NCI-H1694 (cell line): ENCODE measurements at places on chromosomes 16 and 17.

DNA sequence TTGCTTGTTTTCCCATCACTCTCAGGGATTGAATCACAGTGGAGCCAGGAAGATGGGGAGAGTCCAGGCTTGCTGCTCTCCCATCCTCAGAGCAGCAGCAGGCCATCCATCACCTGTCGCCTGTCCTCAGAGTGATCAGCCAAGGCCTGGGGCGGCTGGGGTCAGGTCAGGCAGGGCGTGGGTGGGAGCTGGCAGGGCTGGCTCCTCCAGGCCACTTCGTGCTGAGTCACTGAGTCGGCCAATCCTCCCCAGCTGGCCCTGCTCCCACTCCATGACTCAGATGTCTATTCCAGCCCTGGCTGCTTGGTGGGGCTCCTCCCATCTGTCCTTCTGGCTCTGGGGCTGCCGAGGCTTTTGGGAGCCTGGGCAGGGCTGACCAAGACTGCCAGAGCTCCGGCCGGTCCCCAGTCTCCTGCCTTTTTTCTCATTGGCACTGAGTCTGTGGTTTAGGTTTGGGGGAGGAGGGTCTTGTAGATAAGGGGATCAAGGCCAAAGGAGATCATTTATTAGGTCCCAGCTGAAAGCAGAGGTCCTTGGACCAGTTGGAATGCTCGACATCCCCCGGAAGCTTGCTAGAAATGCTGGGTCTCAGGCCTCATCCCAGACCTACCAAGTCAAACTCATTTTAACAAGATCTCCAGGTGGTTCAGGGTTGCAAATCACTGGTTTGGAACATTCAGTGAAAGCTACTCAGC, 72.7 kb downstream of the ABCC1 start:
- peak; percentile 11 for DNase-seq

- DNase-seq: no peak
Observed at GRCh38 chr17:78444392-78444791, 65.9 kb downstream of the PGS1 start.

- DNase-seq: peak; percentile 97
Observed at GRCh38 chr17:42561897-42562387, at the start of gene COASY. Gene COASY (plus strand): TSS chr17:42562148. CDS start chr17:42562623, 475 bp downstream.

- DNase-seq: no peak
Observed at GRCh38 chr16:54923988-54924387, 6.7 kb upstream of the IRX5 start.

DNA sequence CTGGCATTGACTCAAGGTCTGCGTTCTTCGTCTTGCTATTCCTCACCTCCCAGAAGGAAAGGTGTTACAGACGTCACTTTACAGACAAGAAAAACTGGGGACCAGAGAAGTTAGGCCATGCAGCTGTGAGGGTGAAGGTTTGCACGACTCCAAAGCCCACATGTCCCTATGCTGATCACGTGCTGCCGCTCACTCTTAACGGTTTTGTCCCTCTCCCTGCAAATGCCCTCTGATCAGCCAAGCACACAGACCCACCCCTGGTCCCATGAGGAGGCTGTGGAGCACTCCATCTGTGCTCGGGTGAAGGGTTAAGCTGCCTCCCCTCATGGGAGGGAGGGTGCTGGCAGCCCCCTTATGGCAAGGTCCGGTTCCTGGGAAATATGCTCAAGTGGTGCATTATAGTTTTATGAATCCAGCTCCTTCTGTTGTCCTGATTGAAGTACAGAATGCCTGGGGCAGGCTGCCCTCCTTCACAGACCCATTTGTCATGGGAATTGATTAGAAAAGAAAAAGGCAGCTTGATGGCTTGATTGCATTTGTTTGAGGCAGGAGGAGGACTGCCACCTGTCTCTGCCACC, 18.8 kb downstream of the CCDC182 start:
- no peak for DNase-seq

- no peak for DNase-seq
Observed at GRCh38 chr17:50818921-50819657, 16.3 kb upstream of the WFIKKN2 start.

DNA sequence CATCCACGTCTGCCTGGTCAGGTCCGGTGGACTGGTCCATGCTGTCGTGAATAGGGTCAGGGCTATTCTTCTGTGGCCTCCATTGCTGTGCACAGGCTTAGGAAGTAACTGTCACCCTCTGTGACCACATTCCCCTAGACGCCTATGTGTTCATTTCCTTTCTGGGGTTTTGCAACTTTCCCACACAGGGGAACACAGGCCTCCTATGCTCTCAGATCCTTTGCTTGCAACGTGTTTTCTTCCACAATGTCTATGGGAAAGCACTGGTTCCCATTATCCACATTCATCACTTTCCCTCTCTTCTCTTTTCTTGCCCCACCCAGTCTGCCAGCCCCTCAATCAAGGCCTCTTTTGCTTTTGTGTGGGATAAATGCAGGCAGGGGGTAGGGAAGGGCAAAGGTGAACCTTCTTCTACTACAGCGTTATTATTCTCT, 43.2 kb upstream of the DNAJA2 start:
- DNase-seq: no peak

DNA sequence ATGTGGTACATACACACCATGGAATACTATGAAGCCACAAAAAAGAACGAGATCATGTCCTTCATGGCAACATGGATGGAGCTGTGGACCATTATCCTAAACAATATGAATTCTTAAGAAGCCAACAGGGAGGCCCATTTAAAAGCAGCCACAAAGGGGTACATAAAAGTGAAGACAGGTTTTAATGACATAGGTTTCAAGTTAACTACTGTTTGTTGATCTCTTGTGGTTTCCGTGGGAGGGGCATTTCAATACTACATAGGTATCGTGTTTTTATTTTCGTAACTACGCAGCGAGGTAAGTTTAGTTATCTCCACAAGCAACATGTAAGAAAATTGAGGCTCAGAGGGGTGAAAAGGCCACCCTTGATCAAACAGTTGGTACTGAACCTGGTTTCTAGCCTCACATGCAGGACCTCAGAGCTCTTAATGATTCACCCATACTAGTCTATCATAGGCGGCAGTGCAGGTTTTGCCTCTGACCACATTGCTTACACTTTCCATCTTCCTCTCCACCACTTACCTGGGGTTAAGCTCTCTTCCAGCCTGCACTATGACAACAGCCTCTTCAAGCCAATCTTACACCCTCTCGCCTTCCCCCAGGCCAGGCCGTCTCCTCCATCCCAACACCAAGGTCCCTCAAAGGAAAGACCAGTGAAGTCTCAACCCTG, 534.1 kb upstream of the HSBP1 start:
- DNase-seq: no peak

- DNase-seq: no peak
Observed at GRCh38 chr17:77177002-77177741, 36.4 kb downstream of the SEC14L1 start.

GRCh38 chr16:23821875-23822688, 13.7 kb upstream of the PRKCB start:
- no peak for DNase-seq

GRCh38 chr17:82419540-82419939, 1.2 kb upstream of the OGFOD3 start:
- DNase-seq: no peak

DNA sequence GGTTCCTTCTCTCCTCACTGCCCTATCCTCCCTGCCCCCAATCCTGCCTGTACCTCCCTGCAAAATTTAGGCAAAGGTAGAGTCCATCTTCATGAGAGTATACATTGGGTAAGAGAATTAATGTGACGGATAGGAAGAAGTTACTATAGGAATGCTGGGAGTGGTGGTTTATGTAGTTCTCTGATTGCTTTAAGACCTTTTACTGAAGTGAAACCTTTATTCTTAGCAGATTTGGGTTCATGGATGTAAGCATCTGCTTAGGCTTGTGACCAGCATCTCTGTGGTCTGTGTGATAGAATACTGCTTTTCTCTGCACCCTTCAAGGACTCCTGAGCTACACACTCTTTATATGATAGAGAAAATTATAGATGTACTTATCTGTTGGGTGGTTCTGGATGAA, 127.3 kb downstream of the PRKCA start:
- DNase-seq: no peak

DNA sequence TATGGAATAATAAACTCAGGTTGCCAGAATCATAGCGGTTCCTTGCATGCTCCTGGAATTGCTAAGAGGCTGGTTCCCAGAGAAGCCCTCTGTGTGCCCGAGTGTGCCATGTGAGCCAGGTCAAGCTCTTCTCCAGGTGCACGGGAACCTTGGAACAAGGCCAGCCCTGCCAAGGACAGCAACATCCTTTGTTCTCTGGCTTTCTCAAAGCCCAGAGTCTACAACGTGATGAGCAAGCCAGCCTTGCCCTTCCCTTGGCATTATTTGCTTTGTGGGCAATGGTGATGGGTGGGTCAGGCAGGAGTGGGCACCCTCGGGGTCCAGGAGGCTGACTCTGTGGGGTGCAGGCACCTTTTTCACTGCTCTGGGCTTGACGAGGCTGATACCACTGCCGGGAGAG, 14.2 kb upstream of the SEC14L1 start:
- no peak for DNase-seq

- no peak for DNase-seq
Observed at GRCh38 chr17:30807896-30808295, 16.6 kb downstream of the CRLF3 start.

GRCh38 chr17:42287977-42288802, at the start of gene STAT5A:
Gene STAT5A (plus strand): TSS chr17:42288498. CDS start chr17:42289412, 914 bp downstream.
- DNase-seq: no peak

DNA sequence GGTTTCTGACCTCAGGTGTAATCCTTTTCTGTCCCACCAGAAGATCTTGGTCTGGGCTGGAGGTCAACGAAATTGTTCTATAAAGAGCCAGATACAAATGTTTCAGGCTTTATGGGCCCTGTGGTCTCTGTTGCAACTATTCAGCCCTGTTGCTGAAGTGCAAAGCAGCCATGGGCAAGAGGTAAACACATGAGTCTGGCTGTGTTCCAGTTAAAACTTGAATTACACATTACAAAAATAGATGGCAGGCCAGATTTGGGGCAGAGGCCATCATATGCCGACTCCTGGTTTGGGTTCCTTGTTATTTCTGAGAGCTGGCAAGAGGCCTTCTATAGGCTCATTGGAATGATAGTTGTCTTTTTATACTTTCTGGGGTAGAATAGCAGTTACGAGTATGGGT, 114.4 kb downstream of the SDR42E1 start:
- DNase-seq: no peak

GRCh38 chr16:88635671-88636319, 2.6 kb upstream of the IL17C start:
- no peak for DNase-seq
